Activated T-cell treated with anti-CD3 and anti-CD28 coated beads for 24 hours (primary cell): ENCODE measurements at places on chromosomes 1 and 21.
A peak's percentile ranks its signal among the peaks of the same experiment; 100 is the strongest.

DNA sequence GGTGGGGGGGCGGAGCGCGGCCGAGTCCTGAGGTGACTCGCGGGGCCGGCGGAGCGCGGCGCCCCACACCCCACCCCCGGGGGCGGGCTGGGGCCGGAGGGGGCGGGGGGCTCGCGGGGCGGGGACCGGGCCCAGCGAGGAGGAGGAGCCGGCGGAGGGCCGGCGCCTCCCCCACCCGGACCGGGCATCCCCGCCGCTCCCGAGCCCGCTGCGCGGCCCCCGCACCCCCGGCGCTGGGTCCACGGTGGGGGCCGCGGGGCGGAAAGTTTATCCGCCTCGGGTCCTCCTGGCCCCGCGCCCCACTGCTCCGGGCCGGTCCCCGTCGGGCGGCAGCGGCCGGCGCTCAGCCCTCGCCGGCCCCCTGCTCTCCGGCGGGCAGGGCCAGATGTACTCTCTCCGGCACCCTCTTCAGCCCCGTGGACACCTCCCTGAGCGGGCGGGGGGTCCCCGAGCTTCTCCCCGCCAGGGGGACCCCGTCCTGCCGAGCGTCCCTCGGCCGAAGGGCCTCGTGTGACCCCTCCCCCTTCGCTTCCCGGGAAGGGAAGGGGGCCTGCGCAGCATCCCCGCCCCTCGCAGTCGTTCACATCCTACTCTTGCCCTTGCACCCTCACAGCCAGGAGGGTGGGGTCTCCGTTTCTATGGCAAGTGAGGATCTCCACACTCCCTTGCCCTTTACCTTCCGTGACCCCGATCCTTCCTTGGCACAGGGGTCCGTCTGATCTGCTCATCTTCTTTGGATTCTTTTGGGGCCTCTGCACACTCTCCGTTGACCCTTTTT lies 663 bp downstream of the CAMTA1 start:
- peak; percentile 23 for DNase-seq

DNA sequence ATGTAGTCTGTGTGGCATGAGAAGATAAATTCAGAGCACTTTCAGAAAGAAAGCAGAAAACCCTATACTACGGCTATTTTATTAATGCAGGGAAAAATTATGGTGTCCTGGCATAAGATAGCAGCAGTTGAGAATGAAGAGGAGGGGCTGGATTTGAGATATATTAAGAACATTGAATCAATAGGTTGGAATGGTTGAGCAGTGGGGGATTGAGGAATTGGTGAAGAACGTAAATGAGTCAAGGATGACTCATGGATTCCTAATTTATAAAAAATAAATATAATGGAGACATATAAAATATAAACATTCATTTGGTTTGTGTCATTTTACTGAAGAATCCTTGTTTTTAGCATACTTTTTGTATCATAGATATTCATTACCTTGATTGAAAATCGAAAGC lies 234.3 kb upstream of the ADAMTS5 start:
- no peak for DNase-seq

DNA sequence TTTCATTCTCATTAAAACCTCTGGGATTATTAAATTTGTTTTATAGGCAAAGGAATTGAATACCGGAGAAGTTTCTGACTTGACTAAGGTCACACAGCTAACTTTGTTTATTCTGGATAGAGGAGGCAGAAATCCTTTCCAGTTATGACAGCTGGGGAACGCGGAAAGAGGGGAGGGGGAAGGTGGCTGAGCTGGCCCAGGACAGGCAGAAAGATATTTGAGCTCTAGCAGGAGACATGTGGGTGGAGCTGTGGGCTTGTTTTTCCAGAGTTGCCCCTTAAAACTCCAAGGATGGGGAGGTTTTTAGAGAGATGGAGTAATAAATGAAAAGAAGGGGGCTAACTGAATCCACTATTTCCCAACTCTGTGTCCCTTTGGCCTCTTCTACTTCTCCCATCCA lies 27.8 kb downstream of the FOXD2 start:
- no peak for DNase-seq

DNA sequence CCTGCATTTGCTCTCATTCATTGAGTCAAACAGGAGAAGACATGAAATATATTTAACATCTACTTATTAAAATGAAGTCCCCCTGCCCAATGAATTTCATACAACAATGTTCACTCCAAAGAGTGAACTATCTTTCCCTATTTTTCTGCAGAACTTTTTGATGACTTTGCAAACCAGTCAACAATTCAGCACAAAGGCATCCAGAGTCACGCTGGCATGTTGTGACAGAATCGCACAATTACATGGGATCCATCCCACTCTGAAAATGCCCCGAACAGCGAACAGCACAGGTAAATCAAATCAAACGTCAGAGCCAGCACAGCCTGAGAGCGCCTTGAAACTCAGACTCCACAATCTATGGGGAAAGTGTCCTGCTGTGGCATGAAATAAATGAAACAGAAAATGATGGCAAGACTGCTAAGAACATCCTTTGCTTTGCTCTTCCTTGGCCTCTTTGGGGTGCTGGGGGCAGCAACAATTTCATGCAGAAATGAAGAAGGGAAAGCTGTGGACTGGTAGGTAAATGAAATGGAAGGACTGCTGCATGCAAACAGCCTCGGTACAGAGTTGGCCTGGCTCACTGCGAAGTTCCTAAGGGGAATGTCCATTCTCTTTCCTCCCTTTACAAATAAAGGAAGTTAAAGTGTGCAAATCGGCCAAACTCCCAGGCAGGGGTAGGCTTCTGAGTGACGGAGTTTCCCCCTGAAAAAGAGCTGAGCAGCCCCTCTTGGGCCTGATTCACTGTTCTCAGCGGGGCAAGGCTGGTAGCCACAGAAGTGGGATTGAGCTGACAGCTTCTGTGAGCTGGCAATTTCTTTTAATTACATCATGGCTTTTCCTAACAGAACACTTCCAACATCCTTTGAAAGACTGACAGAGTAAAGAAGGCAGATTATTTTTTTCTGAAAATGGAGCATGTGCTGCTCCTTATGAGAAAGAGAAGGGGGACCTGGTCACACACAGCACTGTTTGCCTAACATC lies at the start of gene DNASE2B:
Gene DNASE2B (plus strand): TSS at position 310 of the 981 bp plus-strand sequence. CDS start 81 bp downstream, at position 391.
- no peak for DNase-seq

GRCh38 chr1:51234721-51235425 lies 1.2 kb upstream of the RNF11 start:
- DNase-seq = peak; percentile 24

DNA sequence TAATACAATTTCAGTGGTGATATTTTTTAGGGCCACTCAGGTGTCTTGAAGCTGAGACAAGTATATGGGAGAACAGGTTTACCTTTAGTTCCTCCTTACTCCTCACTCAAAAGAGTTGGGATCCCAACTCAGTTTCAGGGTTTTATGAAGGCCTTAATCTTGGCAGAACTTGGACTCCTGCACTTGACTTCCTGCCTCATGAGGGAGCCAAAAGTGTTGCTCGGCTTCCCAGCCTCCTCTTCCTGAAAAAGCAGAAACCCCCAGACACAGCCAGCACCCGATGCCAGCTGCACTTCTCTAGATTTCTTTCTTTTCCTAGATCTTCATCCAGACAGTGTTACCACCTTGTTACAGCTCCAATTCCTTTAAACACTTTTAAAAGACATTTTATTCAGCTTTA lies 70.8 kb upstream of the TMPRSS2 start:
- DNase-seq = no peak

- no peak for DNase-seq
These were observed 71.4 kb downstream of the RGS2 start for GRCh38 chr1:192880231-192880630.
